RPMI8226 (cell line): ENCODE measurements at places on chromosomes 6 and 20.

DNA sequence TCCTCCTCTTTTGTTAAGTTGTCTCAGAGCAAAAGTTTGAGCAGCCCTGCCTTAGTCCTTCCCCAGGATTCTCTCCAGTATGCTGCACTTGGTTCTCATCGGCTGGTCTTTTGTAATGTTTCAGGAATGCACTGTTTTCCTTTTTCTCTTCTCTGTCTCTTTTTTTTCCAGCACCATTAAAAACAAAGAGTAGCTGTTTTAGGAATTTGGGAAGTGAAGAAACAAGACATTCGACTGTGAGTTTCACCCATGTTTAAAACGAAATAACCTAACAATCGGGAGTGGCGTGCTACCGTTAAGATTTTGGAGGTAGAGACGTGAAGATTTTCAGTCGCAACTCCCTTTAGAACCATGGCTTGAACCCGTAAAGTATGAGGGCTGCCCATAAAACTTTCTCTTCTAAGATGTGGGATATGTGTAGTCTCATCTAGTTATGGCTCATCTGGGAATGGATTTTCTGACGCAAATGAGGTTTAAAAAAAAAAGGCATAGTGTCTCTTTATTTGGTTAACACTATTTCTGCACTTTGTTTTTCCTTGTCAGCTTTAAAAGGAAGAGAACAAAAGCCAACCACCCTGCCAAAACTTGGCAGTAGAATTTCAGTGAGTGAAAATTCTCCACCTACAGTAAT, 35.9 kb upstream of the RAB23 start:
- no peak for DNase-seq

GRCh38 chr6:40803897-40804702, 216.9 kb upstream of the LRFN2 start:
- no peak for DNase-seq

GRCh38 chr6:111952821-111953540, 79.7 kb upstream of the FYN start:
- peak; percentile 4 for DNase-seq

GRCh38 chr6:112283621-112284020, 29.3 kb upstream of the LAMA4 start:
- DNase-seq, result no peak

DNA sequence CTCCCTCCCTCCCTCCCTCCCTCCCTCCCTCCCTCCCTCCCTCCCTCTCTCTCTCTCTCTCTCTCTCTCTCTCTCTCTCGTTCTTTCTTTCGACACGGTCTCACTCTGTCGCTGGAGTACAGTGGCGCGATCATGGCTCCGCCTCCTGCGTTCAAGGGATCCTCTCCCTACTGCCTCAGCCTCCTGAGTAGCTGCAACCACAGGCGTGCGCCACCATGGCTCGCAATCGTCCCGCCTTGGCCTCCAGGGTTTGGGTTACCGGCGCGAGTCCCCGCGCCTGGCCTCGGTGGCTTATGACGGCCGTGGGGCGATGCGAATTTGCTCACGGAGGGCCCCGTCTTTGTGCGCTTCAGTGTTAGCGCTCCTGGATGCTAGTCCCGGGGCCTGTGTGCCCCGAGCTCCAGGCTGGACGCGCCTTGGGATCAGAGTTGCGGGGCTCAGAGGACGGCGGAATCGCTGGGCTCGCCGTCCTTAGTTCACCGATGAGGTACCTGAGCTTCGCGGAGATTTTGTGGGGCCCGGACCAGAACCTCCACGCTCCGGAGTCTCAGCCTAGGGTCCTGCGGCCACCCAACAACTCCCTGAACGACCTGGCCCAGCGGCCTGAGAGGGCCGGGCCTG, 45.2 kb downstream of the MCUR1 start:
- no peak for DNase-seq

- no peak for DNase-seq
These were observed 528.2 kb upstream of the MARCKS start for GRCh38 chr6:113328886-113329381.

- no peak for DNase-seq
These were observed 37.7 kb downstream of the INSM1 start for GRCh38 chr20:20405623-20406022.
